MG63 (cell line): ENCODE measurements at places on chromosomes 2 and 18.
A peak's percentile ranks its signal among the peaks of the same experiment; 100 is the strongest.

DNA sequence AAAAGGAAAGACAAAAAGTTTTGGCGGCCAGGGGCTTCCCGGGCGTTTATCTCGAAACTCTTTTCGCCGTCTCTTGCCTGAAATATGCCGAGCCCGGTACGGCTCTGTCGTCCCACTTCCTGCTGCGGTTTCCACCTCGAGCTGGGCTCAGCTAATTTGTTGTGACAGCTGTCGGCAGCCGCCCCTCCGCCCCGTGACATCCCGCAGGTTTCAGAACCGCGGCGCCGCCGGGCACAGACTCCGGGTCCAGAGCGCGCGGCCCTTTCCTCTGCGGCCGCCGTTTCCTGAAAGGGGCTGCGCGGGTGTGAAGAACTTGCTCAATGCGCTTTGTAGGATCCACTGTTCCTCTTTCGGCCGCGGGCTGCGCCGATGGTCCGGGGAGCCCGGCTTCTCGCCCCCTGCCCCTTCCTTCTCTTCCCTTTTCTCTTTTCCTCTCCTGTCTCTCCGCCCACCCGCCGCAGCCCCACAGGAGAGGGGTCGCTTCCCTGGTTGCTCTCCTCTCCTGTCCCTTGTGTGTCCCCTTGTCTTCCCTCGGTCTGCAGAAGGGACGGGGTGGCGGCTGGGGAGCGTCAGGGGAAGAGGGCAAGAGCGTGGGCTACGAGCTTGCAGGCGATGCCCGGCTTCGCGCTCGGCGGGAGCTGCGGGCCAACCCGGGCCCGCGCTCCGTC lies 648 bp downstream of the ARID5A start:
- DNase-seq: peak; percentile 47

DNA sequence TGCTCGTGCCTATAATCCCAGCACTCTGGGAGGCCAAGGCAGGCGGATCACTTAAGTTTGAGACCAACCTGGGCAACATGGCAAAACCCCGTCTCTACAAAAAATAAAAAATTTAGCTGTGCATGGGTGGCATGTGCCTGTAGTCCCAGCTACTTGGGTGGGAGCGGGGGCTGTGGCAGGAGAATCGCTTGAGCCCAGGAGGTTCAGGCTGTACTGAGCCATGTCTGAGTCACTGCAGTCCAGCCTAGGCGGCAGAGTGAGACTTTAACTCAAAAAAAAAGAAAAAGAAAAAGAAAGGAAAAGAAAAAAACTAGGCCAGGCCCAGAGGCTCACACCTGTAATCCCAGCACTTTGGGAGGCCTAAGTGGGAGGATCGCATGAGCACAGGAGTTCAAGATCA lies 30.8 kb downstream of the TWSG1 start:
- no peak for DNase-seq

DNA sequence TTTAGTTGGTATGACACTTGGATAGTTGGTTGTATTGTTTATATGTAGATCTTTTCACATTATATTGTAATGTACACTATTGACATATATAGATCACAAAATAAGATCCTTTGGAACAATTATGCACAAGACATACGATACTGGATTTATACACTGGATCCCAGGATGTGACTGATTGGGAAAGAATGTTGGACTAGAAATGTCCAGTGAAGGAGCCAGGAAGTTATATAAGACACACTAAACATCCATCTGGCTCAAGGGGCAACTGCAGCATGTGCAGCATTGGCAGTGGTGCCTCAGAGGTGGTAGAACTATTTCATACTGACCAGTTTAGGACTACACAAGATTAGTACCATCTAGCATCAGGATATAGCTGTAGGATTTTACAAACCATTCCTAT lies 104.9 kb downstream of the TRABD2A start:
- DNase-seq: peak; percentile 47

- DNase-seq: peak; percentile 57
Observed at GRCh38 chr2:55232863-55233657, 572 bp downstream of the RPS27A start.

GRCh38 chr2:55581435-55581834 lies 36.0 kb downstream of the PPP4R3B start:
- DNase-seq: no peak

DNA sequence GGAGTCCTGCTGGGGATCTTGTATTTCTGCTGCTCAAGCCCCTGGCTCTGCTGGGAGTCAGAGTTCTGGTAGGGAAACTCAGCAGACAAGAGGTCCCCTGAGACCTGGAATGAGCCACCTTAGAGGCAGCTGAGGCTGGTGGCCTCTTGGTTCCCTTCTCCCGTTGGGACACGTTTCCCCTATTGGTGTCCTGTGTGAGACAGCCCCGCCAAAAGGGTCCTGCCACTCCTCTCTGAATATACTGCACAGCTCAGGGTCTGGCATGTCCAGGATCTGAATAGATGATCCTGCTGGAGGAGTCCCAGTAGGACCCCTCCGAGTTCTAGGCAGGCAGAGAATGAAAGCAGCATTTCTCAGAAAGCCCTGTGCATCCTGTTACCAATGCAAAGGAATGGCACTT lies 2.0 kb upstream of the RALB start:
- no peak for DNase-seq

DNA sequence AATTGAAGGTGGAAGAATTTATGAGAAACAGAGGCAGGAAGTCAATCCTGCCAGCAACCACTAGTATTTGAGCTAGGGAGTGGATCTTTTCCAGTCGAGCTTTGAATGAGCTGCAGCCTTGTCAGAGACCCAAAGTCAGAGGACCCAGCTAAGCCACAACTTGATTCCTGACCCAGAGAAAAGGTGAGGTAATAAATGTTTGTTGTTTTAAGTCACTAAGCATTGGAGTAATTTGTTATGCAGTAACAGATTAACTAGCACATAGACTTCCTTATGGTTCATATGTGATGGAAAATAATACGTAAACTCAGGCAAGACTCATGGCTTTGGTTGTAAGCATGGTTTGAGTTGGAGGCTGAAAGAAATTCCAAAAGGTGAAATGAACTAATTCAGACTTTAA lies 21.6 kb downstream of the EFEMP1 start:
- no peak for DNase-seq
